ENCODE measurements at places on chromosomes 16 and 17.

GRCh38 chr16:50699326-50700159 lies 6.1 kb downstream of the NOD2 start:
- no peak for DNase-seq

- DNase-seq, result no peak
These were observed 418.4 kb upstream of the PMFBP1 start for GRCh38 chr16:72590151-72590937.

GRCh38 chr17:68749349-68750207 lies 148.4 kb upstream of the FAM20A start:
- peak; percentile 78 for DNase-seq

DNA sequence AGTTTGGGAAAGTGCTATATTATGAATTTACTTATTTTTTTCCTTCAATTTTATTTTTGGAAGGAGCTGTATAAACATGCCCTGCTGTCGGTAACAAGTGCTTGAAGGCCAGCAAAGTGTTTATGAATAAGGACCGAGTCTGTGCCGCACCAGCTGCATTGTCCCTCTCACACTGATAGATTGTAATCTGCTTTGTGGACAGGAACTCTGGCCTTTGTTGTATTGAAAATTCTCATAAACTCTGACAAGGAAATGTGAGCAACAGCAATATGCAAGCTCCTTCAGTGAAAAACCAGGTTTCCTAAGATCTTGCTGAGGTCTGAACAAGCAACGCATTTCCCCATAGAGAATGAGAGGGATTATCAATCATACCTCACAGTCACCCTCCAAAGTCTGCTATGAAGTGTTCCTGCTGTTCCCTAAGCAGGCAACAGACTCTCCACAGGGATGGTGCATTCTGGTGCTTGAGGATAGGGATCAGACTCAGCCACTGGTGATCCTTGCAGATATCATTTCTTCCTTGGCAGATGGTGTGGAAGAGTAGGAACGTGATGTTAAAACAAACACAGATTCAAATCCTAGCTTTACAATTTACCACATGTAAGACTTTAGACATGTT lies 109.6 kb downstream of the KCNJ2 start:
- DNase-seq, result peak; percentile 81

- DNase-seq, result peak; percentile 20
These were observed 40.8 kb upstream of the CMIP start for GRCh38 chr16:81403601-81404391.

GRCh38 chr17:8448310-8448709 lies 12.6 kb downstream of the NDEL1 start:
- no peak for DNase-seq

DNA sequence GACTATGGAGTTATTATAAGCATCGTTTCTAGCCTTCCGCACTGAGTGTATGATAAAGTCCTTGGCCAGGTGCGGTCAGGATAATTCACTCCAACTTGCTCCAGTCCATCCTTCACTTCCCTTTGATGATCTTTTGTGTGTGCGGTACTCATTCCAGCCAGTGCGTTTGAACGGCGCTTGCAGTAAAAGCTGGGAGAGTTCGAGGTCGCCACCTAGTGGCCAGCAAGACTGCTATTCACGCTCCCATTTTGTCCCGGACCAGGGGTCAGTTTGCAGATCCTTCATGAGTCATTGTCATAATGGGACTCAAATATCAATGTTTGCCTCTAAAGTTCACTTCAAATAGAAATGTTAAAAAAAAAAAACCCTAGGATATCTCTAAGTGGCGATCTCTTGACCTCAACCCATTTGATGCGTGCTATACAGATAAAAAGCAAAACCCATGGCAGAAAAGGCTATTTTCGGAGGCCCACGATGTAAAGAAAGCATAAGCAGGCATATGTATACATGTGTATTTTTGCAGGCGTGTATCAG lies 417.1 kb downstream of the TMEM114 start:
- peak; percentile 1 for DNase-seq

DNA sequence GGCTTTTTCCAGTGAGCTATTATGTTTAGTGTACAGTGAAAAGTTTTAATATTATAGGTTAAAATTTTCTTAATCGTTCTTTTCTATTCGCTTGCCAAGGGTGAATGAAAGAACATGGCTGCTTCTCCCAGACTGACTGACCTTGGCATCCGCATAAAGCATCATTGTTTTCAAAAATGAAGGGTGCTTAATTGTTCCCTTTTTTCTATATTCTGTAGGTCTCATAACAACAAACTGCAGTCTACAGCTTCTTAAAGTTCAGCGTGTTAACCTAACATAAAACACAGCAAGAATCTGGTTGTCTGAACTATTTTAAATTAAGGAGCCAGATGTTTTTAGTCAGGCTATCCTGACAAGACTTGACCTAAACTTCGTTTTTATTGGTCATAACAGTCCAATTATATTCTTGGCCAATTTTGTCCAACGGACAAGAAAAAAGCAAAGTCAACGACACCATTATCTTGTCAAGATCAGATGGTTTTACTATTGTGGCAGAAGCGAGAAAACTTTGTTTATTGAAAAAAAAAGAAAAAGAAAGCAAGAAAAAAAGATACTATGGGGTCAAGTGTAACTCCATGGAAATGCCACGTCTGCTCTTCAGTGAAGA lies 14.1 kb downstream of the C17orf58 start:
- DNase-seq, result no peak

GRCh38 chr16:31484491-31485171 lies 1.7 kb downstream of the SLC5A2 start:
- no peak for DNase-seq

GRCh38 chr16:27199736-27200135 lies 3.6 kb upstream of the KDM8 start:
- no peak for DNase-seq

- no peak for DNase-seq
These were observed 17.7 kb downstream of the KNOP1 start for GRCh38 chr16:19700319-19700781.

- DNase-seq, result no peak
These were observed 570.1 kb upstream of the SOX9 start for GRCh38 chr17:71550675-71551074.

DNA sequence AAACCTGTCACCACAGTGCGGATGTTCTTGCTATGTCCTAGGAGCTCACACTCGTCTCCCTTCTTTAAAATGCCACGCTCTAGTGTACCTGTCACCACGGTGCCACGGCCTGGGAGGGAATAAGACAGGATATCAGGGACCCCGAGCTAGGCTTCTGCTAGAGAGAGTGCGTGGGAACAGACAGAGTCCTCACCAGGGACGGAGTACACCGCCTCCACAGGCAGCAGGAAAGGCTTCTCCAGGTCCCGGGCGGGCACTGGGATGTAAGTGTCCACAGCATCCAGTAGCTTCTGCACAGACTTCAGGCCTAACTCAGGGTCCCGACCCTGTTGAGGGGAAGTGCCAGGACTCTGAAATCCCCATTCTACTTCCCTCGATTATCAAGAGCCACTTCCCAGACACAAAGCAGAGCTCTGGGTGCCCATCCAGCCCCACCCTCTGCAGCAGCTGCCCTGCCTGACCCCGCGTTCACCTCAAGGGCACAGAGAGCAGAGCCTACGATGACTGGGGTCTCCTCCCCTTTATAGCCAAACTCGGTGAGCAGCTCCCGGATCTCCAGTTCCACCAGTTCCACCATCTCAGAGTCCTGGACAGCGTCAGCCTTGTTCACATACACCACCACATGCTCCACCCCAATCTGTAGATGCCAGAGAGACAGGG lies 1.8 kb downstream of the TUFM start:
- DNase-seq, result no peak

- no peak for DNase-seq
These were observed 504.2 kb upstream of the PSMD7 start for GRCh38 chr16:73792199-73793020.

- DNase-seq, result no peak
These were observed 279.6 kb downstream of the SNX29 start for GRCh38 chr16:12255919-12256665.

DNA sequence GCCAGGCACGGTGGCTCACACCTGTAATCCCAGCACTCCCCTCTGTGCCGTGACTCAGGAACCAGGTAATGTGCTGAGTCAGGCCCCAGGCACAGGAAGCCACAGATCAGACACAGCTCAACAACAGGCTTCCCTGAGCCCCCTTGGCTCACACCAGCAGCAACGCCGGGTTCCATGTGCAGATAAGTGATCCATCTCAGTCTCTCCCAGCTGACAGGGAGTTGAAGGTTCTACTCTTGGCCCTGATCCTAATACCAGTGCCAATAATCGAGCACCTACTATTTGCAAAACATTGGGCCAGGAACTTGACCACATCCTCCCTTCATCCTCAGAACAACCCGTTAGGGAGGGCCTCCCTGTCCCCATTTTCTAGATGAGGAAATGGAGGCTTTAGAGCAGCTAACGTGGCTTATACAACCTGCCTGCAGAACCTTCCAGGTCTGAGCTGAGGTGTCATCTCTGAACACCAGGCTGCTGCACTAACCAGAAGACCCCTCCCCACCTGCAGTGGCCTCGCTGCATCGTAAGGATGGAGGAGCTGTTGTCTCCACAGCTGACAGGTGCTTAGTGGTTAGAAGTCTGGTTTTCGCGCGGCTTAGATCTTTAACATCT lies 64.8 kb upstream of the AMZ2 start:
- no peak for DNase-seq

- no peak for DNase-seq
These were observed 80.6 kb downstream of the LMF1 start for GRCh38 chr16:890217-890616.

DNA sequence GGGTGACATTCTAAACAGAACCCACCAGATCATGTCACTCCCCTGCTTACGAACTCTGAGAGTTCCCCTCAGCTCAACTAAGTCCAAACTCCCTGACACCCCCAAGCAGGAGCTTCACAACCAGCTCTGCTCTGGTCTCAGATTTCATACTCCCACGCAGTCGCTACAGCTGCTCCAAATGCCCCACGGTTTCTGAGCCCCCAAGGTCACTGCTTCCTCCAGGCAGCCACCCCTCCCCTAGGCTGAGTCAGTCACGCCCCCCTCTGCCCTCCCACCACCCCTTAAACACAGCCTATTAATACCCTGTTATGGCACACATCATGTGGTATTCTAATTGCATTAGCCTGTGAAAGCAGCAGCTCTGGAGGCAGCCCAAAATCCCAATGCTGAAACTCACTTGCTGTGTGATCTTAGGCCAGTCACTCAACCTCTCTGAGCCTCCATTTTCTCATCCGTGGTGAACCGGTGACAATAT lies 51.5 kb downstream of the GSG1L start:
- no peak for DNase-seq

GRCh38 chr16:53756275-53756996 lies 52.5 kb downstream of the FTO start:
- DNase-seq, result no peak

GRCh38 chr17:61587807-61588660 lies 3.0 kb downstream of the NACA2 start:
- DNase-seq, result no peak

- DNase-seq, result no peak
These were observed 7.8 kb downstream of the BAHCC1 start for GRCh38 chr17:81402981-81403467.

GRCh38 chr16:23594186-23594585 lies 1.9 kb downstream of the NDUFAB1 start:
- no peak for DNase-seq

GRCh38 chr17:29582772-29583171 lies 6.7 kb downstream of the GIT1 start:
- DNase-seq, result no peak

GRCh38 chr16:48413272-48413671 lies 28.1 kb upstream of the SIAH1 start:
- no peak for DNase-seq

- no peak for DNase-seq
These were observed 365.2 kb downstream of the C16orf95 start for GRCh38 chr16:86951831-86952598.

DNA sequence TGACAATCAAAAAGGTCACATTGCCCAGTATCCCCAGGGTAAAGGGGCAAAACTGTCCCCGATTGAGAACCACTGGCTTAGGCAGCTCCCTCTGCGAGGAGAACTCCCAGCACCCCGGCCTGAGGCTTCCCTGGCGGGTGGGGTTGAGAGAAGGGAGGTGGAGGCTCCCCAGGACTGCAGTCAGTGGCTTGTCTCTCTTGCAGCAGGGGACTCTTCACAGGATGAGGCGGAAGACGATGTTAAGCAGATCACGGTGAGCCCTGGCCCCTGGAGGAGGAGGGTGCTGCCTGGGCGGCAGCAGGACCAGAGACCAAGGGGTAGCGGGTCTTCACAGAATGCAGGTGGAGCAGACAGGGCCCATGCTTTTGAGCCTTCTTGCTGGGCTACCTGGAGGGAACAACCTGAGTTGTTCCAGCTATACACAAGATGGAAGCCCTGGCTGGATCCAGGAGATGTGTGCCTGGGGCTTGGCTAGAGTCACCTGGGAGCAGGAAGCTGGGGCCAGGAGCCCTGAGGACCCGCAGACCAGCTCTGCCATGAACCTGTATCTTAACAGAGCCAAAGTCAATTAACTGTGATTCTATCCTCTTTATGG lies 16.8 kb downstream of the POLR3E start:
- DNase-seq, result no peak

- no peak for DNase-seq
These were observed 217.8 kb downstream of the CDRT15L2 start for GRCh38 chr17:20797292-20797691.

DNA sequence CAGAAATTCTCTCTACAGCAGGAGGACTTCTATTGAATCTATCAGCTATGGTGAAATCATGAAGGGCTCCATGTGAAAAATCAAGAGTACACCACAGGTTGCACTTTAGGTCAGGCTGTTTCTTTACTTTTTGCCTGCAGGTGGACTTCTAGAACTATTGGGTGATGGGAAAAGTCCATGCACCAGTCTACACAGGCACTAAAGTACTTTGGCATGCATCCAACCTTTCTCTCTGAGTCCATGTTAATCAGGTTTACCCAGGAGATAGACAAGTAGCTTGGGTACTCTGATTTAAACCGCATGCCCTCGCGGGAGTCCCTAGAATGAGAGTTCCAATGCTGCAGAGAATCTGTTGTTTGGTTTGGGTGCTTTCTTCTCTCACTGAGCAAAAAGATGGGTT lies 9.1 kb upstream of the ANKFN1 start:
- DNase-seq, result no peak

DNA sequence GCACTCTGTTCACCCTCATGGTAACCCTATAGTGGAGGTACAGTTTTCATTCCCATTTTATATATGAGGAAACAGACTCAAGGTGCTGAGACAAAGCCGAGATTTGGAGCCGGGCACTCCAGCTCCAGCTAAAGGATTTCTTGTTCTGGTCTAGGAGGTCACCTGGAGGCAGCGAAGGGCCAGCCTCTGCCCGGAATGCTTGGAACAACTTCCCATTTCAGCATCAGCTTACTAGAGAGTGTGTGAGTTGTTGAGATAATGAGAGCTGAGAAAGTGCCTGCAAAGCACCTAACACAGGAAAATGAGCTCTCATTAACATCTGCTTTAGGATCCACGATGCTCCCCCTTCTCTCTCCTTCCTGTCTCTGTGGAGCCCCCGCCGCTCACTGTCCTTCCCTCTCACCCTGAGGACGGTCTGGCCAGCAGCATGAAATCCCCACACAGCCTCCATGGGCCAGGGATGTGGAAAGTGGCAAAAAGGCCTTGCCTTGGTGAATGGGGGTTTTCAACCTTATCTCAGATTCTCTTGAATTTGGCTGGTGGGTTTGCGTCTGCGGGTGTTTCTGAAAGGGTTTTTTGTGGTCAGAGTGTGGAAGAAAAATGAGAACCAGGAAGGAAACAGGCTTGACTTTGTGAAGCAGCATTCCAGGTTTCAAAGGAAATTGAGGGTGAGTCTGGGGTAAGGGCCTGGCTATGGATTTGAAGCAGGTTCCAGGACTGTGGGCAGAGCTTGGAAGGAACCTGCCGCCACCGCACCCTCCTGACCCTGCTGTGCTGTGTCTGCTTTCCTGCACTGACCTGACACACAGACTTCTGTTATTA lies 178.7 kb downstream of the FOXL1 start:
- no peak for DNase-seq

Measured in NCI-H524 treated with DMSO at 0.1 percent for 48 hours (cell line).